Foreskin keratinocyte (primary cell): ENCODE measurements at places on chromosomes 1 and 21. TPM values are rescaled to one million over a fixed set of nuclear protein-coding genes. Genes with fewer than 3 reads are reported as not detected.

The KLF18 gene
- total RNA-seq = not detected in 2 replicates

The KRTAP13-2 gene
- not detected in 2 replicates for total RNA-seq

The CFHR3 gene
- total RNA-seq = not detected in 2 replicates

The KCND3 gene
- total RNA-seq = 0.07 and 0.10 TPM in 2 replicates

The CYP4A11 gene
- not detected in 2 replicates for total RNA-seq

The CGN gene
- total RNA-seq = 3.6 and 4.2 TPM in 2 replicates

The DCST1 gene
- total RNA-seq = not detected in 2 replicates
